ENCODE measurements at places on chromosomes 4 and X. TPM values are rescaled to one million over a fixed set of nuclear protein-coding genes. Genes with fewer than 3 reads are reported as not detected.
A peak's percentile ranks its signal among the peaks of the same experiment; 100 is the strongest.

DNA sequence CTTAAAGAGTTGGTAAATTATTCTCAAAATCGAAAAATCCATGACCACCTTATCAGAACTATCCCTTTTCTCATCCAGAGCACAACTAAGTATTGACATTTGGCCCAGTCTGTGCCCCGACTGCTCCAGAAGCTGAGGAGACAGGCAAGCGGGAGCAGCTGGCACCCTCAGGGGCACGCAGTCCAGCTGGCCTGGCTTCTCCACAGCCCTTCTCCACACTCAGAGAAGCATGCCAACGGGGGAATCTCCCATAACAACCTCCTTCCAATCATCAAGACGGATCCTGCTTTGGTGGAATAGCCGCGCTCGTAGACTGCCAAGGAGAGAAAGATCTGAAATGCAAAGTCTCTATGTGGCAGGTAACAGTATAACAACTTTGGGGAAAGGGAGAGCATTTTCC lies 85.4 kb downstream of the AFAP1 start:
- no peak for DNase-seq

DNA sequence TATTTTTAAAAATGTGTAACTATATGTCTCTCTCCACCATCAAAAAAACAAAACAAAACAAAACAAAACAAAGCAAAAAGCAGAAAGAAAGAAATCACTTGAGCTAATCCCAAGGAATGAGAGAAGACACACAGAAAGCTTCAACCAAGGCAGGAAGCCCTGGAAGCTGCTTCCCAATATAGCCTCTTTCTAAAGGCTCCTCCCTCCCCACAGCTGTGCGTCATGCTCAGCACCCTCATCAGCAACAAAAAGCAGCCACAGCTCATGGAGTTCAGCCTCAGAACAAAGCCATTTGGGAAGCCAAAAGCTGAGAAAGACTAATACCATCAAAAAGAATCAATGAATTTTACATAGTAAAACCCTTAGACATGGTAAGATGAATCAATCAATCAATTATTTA lies 501.6 kb upstream of the SMIM31 start:
- peak; percentile 88 for DNase-seq

GRCh38 chr4:128288689-128289106 lies 1.1 kb upstream of the PGRMC2 start:
- peak; percentile 52 for DNase-seq

GRCh38 chr4:14871676-14872430 lies 130.4 kb upstream of the CPEB2 start:
- peak; percentile 27 for DNase-seq

DNA sequence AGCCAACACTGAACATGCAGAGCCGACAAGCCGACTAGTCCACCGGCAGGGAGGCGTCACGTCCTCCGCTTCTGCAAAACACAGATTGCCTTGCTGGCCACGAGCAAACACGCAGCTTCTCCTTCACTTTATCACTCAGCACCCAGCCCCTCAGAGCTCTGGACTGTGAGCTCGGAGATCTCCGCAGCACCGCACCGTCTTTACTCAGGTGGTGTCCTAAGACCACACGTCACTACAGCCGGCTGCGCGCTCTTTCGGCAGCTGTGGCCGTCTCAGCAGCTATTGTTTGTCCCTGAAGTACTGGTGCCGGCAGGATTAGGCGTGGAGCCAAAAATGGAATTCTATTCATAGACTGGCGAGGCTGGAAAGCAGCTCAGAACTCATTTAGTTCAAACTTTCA lies 72.0 kb downstream of the FAT1 start:
- peak; percentile 82 for DNase-seq

DNA sequence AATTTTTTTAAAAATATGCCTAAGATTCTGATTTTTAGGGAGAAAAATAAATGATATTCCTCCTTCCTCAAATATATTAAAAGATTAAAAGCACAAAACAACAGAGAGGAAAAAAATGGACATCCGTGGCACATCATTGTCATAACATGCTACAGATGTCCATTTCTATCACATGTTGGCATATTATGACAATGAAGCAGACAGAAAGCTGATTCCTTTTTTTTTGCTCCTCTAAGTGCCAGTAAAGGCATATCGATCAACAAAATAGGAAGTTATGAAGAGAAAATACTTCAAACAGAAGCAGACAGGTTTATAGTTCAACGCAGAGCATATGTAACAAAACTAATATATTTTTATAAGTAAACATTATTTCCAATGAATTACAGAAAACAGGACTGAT lies 11.2 kb downstream of the KLHL8 start:
- DNase-seq, result no peak

SHROOM2 gene
- 11.8 TPM for total RNA-seq

DNA sequence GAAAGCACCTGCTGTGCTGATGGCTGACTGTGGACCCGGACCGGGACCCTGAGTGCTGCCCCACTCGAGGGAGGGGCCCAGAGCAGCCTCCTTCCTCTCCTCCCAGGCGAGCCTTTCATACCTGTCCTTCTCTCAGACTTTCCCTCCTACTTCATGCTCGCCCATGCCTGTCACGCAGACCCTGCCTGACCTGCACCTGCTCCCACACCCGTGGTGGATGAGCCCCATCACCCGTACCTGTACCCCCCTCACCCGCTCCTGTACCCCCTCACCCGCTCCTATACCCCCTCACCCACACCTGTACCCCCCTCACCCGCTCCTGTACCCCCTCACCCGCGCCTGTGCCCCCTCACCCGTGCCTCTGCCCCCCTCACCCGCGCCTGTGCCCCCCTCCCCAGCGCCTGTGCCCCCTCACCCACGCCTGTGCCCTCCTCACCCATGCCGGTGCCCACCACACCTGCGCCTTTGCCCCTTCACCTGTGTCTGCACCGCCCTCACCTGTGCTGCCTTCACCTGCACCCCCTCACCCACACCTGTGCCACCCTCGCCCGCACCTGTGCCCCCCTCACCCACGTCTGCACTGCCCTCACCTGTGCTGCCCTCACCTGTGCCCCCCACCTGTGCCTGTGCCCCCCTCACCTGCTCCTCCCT lies 5.8 kb downstream of the MAEA start:
- DNase-seq, result no peak

DNA sequence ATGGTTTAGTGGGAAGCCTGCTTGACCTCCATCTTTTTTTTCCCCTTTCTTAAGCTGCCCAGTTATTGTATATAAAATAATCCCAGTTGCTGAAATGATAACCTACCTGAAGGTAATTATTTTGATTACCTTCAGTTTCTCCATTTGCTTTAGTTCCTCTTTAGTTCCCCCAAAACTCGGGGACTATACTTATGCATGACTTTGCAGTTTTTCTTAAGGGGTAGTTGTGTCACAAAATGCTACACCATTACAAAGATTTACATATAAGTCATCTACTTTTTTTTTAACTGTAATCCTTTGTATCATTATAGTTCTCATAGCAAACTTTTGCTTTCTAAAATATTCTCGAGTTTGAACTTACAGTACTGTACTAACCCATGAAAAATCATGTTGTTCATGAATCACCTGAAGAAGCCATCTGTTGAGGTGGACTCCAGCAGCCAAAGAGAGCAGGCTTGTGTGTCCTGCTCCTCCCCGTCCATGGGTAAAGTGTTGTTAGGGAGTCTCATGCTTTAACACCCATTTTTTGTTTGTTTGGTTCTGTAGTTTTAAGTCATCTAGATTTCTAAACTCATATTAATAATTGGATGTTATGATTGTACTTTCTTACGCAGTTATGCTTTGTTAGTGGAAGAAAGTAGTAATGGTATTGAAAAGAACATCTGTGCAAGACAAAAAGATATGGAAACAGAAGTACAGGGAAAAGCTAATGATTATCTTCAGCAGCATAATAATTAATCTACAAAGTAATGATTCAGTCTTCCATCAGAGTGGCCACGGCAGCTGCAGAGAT lies 34.6 kb downstream of the HADH start:
- DNase-seq, result no peak

Measured in neural progenitor cell (in vitro differentiated cells).